Bronchial smooth muscle cell (primary cell): ENCODE measurements at places on chromosomes 16 and 17. TPM values are rescaled to one million over a fixed set of nuclear protein-coding genes. Genes with fewer than 3 reads are reported as not detected.

Gene LRRC46
- total RNA-seq = not detected in 2 replicates

Gene NPIPB6
- total RNA-seq = 0.47 and 0.94 TPM in 2 replicates

Gene GPR142
- total RNA-seq = 0.16 TPM in 1 of 2 replicates, not detected in the other

Gene WSCD1
- 0.16 and 0.17 TPM in 2 replicates for total RNA-seq

Gene HEATR9
- total RNA-seq = not detected in 2 replicates
